ENCODE measurements at places on chromosomes 2 and 18.

DNA sequence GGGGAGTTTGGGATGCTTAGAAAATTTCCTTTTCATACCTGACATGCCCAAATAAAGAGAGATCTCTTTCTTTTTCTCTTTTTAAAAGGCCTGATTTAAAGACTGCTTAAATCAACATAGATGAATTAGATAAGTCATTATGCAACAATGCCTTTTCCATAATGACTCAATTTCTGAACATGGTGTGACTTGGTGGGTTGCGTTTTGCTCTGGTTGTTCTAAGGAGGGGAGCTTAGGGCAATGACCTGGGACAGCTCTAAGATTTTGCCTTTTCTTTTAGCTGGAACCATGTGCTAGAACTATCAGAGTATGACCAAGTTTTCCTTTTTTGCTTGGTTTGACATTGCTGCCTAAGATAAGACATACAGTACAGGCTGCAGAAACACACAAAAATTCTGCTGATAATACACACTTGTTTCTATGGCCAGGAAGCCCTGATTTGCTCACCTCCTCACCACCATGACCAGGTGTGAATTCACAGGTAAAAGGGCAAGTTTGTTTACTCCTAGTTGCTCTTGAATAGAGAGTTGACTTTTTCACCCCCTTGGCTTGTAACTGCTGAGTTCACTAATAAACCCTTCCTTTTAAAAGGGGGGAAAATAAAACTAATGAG is 58.1 kb upstream of the IL1RL1 start:
- DNase-seq: no peak

DNA sequence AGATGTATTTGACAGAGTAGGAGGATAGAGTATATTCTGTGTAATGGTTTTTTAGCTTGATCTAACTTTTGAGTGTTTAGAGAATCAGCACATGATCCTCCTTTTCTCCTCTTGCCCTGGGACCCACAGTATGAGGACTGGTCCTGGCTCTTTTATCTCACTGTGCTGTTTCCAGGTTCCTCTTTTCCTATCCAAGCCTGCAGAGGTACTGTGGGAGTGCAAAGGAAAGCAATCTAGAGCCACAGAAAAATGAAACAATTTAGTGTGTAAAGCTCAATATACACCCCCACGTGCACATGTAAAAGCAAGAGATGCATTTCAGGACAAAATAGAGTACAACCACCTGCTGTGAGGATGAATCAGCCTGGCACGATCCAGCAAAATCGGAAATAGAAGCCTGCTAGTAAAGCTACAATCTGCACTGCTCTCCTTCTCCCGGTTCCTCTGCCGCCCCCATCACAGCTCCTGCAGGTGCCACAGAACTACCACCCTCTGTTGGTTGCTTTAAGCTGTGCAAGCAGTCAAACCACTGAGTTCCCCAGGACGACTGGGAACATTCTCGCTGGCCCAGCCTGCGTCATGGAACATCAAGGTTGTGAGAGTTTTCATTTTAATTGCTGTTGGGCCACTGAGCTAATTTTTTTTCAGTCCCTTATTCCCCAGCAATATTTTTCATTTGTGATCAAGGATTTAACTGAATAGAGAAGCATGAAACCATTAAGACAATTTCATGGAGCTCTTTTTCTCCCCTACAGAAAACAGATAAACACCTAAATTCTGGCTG is 47.8 kb upstream of the MAPRE3 start:
- peak; percentile 30 for DNase-seq

DNA sequence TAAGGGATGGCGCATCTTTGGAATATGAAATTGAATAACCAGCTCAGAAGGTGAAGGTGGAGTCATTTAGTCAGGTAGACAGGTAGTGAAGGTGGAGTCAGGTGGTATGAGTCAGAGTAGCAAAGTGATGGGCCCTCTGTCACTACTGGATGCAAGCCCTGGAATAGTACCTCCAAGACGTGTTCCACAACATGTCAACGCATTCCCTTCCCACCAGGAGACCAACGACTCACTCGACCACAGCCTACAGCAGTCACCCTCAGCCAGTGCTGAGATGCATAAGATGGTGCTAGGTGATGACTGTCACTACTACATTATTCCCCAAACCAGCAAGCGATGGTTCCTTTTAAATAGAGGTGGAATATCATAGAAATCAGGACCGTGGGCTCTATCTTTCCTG is 6.8 kb downstream of the CPLX4 start:
- no peak for DNase-seq

DNA sequence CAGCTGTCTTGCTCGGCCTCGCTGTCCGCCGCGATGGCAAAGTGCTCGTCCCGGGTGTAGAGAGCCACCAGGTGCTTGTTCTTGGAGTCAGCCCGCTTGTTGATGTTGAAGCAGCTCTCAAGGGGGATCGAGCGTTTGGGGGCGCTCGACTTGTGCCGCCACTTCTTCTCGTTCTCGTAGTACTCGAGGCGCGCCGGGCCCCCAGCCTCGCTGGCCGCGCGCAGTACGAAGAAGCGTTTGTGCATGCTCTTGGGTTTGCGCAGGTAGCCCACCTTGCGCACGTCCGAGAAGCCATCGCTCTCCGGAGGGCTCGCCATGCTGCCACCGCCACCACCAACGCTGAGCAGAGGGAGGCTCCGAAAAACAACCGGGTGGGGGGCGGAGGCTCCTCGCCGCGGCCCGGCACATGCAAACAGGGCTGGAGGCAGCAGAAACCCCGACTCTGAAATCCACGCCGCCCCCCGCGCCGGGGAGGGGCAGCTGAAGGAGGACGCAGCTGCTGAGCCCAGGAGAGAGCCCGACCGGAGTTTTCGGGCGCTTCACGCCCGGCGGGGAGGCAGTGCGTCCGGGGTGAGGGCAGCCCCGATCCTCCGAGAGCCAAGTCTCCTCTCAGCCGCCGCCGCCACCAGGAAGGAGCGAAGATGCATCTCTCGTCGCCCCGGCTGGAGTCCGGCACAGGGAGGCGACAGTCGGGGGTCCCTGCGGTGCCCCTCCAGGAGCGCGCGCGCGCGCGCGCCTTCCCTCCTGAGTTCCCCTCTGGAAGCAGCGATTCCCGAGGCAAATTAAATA is 1.0 kb downstream of the IRS1 start:
- DNase-seq: peak; percentile 44

GRCh38 chr18:67428158-67428557 is 88.4 kb downstream of the DSEL start:
- no peak for DNase-seq

- no peak for DNase-seq
Observed at GRCh38 chr2:39994151-39994550, 215.1 kb upstream of the THUMPD2 start.

- peak; percentile 76 for DNase-seq
Observed at GRCh38 chr2:128306081-128306930, 12.4 kb downstream of the HS6ST1 start.

- DNase-seq: peak; percentile 83
Observed at GRCh38 chr18:3454365-3455089, 4.6 kb downstream of the TGIF1 start.

- DNase-seq: no peak
Observed at GRCh38 chr2:110842048-110842447, 109.7 kb downstream of the ACOXL start.

- DNase-seq: no peak
Observed at GRCh38 chr2:135212757-135213156, 160.7 kb downstream of the RAB3GAP1 start.

DNA sequence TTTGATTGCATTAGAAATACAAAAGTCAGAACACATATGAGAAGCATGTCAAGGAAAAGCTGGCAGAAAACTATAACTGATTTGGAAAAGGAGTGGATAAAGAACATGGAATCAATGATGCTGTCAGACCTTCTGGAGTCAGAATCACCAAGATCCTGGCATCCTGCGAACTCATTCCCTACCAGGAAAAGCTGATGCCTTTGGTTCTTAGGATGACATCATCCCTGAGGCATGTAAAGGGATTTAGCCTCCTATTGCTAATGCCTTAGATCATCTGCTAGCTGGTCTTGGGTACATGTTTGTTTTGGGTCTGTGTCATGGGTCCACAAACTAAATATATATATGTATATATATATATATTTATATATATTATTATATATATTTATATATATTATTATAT is 680.7 kb downstream of the EPHA4 start:
- DNase-seq: no peak

DNA sequence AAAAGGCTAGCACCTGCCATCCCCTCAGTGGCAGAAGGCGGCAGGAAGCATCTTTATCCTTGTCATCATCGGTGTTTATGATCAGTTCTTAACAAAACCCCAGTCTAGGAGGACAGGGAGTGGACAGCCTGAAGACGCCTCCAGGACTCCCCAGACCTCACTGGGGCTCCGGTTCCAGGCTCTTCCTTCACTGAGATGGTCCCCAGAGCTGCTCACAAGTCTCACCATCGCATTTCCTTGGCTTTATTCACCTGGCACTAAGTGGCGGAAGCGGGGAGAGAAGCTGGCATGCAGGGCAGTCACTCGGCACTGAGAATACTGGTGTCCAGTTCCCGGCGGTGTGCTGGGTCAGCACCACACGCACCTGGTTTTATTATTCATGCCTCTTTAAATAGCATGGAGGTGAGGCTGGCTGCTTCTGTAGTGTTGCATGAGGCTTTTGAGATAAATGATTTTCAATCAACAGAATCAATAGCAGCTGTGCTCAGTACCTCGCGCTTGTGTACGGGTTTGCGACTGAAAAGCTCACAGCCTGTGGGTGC is 68.7 kb downstream of the CABLES1 start:
- no peak for DNase-seq

Measured in DMS79 treated with DMSO at 0.1 percent for 48 hours (cell line).